ENCODE measurements at places on chromosomes 2 and 18. TPM values are rescaled to one million over a fixed set of nuclear protein-coding genes. Genes with fewer than 3 reads are reported as not detected.
A peak's percentile ranks its signal among the peaks of the same experiment; 100 is the strongest.

- no peaks in the 10 kb centered on the region for H3K27me3 ChIP-seq
- H3K36me3 ChIP-seq = peaks cover 18% of the 10 kb centered on the region
- H3K4me1 ChIP-seq = no peaks in the 10 kb centered on the region
- DNase-seq = no peak
Measured at GRCh38 chr18:79425569-79425886, 29.8 kb downstream of the NFATC1 start.

- H3K27me3 ChIP-seq = no peaks in the 10 kb centered on the region
- no peak overlapping the region for H3K27ac ChIP-seq
- DNase-seq = peak; percentile 60
- no peaks in the 10 kb centered on the region for H3K36me3 ChIP-seq
- H3K4me3 ChIP-seq = no peak overlapping the region
- H3K4me1 ChIP-seq = no peaks in the 10 kb centered on the region
Measured at GRCh38 chr2:72694715-72695496, 130.9 kb downstream of the EXOC6B start.

DNA sequence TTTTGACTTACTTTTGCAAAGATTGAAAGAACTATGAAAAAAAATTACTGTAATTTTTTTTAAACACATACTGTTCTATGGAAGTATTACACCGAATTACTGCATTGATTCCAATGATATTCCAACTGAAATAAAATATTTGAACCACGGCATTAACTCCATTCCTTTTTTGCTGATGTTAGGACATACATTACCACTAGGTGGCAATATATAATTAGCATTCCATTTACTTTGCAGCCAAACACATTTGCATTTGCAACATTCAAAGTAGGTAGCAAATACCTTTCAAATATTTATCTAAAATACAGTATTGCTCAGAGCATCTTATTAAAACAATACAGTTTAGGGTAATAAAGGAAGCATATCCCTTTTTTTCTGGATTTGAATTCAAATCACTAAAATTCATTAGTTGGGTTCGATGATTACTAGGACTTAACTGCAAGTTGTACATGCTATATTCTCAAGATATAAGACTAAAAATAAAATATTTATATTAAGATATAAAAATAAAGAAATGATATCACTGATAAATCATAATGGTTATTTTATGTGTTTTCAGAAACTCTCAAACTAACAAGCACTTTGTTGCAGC lies 31.3 kb downstream of the LANCL1 start:
- no peaks in the 10 kb centered on the region for H3K36me3 ChIP-seq
- H3K27me3 ChIP-seq = no peaks in the 10 kb centered on the region
- H3K4me1 ChIP-seq = no peaks in the 10 kb centered on the region

GRCh38 chr2:44450082-44450481 lies 88.3 kb downstream of the CAMKMT start:
- no peak overlapping the region for H3K27ac ChIP-seq
- H3K4me3 ChIP-seq = no peak overlapping the region
- no peaks in the 10 kb centered on the region for H3K27me3 ChIP-seq
- no peaks in the 10 kb centered on the region for H3K36me3 ChIP-seq
- no peak for DNase-seq
- no peaks in the 10 kb centered on the region for H3K4me1 ChIP-seq

DNA sequence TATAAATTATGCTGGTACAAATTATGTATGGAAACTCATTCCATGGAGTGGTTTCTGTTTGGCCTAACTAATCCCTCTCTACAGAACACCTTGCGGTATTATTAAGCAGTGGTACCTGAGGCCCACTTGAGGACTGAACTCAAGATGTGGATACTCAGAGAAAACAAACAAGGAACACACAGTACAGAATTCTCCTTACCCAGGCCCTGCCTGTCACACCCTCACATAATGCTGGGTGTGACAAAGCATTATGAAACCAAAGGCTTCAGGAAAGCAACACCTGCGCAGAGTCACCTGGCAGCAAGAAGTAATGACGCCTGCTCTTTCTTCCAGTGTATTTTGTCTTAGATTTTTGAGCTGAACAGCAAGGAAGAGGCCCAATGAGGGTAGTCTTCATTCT lies 264.7 kb downstream of the PAX3 start:
- no peaks in the 10 kb centered on the region for H3K36me3 ChIP-seq
- no peaks in the 10 kb centered on the region for H3K4me1 ChIP-seq
- no peak overlapping the region for H3K27ac ChIP-seq
- no peaks in the 10 kb centered on the region for H3K27me3 ChIP-seq

Gene LTBP1
- 168 TPM for total RNA-seq

All from right atrium auricular region (tissue), 2 donors.